ENCODE measurements at places on chromosomes 2 and 18.
A peak's percentile ranks its signal among the peaks of the same experiment; 100 is the strongest.

- DNase-seq = no peak
Observed at GRCh38 chr2:118031566-118031965, 17.7 kb upstream of the CCDC93 start.

- no peak for DNase-seq
Observed at GRCh38 chr2:85754313-85755095, 713 bp downstream of the ATOH8 start.

DNA sequence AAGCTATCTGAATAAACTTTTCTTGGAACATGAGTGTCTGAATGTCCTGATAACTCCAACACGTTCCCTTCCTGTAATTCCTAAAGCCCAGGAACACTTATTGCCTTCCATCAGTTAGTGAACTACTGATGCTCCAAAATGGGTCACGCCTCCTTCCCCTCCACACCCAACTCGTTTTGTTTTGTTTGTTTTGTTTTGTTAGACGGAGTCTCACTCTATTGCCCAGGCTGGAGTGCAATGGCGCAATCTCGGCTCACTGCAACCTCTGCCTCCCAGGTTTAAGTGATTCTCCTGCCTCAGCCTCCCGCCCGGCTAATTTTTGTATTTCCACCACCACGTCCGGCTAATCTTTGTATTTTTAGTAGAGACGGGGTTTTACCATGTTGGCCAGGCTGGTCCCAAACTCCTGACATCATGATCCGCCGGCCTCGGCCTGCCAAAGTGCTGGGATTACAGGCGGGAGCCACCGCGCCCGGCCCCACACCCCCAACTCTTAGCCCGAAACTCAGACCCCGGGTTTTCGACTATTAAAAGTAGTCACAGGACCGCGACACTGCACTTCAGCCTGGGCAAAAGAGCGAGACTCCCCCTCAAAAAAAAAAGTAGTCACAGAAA lies 774 bp downstream of the IER3IP1 start:
- DNase-seq = no peak

DNA sequence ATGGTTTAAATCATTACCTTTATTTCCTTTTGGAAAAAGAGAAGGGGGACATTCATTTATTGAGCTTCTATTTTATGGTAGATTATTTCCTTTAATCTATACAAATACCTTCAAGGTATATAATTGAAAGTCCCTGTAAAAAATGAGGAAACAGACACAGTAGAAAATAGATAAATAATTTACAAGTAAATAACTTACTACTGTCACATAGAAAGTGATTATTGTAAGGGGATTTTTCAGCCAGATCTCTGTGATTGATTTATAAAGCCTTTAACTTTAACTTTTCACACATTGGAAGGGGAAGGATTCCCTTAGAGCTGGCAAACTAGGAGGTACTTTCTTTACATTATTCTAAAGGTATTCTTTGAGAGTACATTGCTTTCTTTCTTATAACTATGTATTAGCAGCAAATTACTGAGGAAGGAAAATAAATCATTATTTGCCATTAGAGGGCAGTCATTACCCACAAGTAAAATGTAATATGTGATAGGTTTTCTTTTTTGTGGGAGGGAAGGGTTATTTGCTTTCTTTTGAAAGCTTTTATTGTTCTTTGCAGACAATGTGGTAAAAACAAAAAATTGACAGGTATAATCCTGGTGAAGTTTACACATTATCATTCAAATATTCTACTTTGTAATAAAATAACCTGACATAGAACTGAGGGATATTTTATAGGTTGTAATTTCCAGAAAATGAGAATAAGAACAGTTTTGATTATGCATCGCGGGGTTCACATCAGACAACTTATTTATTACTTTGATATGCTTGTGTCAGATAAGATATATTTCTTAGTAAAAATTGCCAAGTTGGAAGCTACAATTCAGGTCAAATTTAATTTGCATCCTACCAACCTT lies 24.8 kb upstream of the RPE start:
- DNase-seq = peak; percentile 42

DNA sequence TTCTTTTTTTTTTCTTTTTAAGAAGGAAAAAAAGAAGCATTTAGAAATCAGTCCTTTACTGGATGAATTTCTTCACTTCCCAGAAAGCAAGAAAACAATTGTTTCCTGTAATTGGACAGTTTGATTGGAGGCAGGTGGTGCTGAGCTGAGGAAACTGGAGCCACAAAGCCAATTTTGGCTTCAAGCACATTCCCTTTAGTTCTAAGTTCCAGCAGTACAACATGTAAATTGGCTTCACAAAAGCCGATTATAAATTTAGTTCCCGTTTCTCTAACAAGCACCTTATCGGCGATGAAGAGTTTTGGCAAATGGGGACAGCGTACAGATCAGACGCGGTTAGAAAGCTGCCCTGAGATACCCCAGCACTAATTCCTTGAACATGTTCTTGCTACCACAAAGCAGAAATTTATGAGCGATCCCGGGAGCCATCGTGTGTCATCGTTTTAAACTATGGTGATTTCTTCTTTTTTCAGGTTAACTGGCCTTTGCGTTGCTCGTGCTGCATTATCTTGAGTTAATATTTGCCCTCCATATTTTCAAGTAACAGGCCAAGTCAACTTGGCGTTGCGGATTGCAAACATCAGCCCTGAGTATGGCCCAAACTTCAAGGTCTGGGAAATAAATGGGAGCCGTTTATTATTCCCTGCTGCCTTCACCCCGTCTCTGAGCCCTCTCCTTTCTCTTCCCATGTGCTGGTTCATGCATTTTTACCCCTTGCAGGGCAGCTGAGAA lies 190.4 kb upstream of the ID2 start:
- no peak for DNase-seq

DNA sequence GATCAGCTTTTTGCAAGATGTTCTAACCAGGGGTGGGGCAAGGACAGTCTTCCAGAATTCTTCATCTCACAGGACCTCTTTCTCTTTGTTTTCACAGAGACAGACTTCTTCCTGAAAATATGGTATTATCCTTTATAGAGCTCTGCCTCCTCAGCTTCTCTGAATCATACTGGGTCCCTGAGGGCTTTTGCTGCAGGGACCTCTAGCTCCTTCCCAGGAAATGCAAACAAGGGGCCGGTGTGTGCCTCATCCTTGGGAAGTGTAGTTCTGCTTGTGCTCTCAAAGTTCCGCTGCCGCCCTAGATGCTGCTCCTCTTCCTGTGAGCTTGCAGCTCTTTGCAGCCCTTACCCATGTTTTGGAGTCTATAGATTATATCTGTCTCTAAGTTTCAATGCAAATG lies 99.5 kb upstream of the NPAS2 start:
- DNase-seq = no peak

DNA sequence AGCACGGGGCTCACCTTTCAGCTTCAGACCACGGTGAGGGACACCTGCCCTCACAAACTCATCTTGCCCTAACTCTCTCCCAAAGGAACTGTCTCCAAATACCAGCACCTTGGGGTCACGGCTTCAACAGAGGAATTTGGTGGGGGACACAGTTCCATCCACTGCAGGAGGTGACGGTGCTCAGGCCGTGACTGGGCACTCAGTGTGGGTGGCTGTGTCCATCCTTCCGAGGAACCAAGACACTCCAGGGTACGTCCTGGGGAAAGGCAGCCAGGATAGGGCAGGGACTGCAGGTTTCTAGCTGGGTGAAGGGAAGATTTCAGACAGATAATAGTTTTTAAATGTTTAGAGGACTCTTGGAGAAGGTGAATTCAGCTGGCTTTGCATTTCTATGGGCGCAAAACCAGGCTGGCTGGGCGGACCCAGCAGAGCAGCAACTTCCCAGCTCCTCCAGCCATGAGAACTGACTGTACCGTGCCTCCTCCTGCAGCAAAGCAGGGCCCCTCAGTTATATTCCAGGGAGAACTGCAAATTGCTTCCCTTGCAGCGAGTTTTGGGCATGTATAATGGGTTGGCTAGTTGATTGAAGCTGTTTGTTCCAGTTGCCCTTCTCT lies 23.9 kb upstream of the ALLC start:
- DNase-seq = no peak

DNA sequence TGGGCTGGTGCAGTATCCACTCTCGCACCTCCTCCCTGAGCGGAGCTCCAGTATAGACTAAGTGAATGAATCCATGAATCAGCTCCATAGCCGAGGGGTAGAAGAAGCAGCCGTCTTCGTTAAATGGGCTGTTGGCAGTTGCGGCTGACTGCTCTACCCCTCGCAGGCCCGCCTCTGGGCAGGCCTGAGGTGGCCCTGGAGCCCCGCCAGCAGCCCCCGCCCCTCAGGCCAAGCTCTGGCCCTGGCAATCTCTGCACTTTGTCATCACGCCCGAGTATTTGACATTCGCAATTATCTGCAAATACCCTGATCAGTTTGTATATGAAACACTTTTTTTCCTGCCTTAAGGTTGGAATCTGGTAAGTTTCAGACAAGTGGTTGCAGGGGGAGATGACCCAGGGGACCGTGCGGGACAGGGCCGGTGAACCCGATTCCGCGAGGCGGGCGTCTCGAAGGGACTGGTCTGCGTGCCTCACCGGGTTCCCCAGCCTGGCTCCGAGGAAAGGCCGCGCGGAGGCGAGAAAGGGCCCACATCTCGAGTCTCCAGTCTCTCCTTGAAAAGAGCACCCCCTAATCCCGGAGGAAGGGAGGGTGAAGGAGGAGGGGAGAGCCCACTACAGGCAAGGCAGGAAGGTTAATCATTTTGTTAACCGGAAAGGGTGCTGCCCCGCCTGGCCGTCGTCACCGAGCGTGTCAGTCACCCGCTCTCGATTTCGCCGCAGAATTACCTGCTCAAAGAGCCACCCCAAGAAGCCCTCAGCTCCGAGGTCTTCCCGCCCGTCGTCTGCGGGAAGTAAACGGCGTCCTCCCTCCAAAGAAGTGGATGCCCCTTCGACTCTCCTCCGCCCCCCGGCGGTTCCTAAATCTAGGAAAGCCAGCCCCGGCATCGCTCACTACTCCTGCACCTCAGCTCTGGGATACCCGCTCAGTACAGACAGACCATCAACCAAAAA lies 11.1 kb upstream of the SATB2 start:
- no peak for DNase-seq

DNA sequence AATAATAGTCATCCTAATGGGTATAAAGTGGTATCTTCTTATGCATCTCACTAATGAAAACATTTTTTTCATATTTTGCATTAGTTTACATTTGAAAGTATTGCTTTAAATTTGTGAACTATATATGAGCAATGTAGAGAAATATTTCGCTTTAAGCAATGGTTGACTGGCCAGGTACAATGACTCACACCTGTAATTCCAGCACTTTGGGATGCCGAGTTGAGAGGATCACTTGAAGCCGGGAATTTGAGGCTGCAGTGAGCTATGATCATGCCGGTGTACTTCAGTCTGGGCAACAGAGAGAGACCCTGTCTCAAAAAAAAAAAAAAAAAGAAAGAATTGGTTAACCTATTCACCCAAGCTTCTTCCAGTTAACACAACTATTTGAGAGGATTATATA lies 15.1 kb downstream of the ZCCHC2 start:
- DNase-seq = no peak

- DNase-seq = no peak
Observed at GRCh38 chr2:172361360-172361759, 66.0 kb upstream of the ITGA6 start.

DNA sequence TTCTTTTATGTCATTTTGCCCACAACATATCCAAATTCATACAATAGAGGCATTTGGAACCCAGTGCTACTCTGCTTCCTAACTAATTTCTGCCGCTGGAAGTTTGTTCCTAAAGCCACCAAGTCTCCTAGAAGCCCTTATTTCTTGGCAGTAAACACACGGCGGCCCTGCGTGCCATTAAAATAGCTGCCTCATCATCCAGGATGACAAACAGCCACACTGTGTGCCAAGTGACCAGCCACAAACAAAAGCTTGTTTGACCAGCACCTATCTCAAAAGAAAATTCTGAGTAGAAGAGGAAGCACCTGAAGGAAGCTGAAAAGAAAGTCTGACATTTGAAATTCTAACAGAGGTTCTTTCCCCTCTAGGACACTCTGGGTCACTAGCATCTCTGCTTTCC lies 64.2 kb downstream of the BCL11A start:
- no peak for DNase-seq

DNA sequence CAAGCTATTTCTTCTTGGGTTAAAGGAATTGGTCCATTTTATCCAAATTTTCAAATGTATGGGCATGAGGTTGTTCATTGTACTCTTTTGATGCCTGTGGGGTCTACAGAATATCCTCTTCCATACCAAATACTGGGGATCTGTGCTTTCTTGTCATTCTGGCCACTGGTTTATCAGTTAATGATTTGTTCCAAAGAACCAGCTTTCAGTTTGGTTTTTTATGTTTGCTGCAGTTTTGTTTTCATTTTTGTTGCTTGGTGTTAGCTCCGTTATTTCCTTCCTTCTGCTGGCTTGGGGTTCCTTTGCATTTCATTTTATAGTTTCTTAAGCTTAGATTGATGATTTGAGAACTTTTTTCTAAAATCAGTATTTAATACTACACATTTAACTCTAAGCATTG lies 45.5 kb downstream of the SLC66A2 start:
- DNase-seq = no peak

DNA sequence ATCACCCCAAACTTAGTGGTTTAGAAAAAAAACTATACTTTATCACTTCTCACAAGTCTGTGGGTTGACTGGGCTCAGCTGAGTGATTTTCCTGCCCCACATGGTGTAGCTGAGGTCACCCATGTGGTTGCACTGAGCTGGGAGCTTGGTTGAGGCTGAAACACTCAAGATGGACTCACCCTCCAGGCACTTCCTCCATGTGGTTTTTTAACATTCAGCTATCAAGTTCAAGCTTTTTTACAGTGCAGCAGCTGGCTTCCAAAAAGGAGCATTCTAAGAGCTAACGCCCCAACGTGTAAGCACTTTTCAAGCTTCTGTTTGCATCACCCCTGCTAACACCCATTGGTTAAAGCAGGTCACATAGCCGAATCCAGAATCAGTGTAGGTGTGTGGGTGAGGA lies 105.9 kb upstream of the CREB1 start:
- peak; percentile 59 for DNase-seq

- no peak for DNase-seq
Observed at GRCh38 chr2:237766340-237766739, 32.2 kb upstream of the RBM44 start.

- DNase-seq = no peak
Observed at GRCh38 chr18:45793264-45793965, 32.1 kb upstream of the SIGLEC15 start.

- no peak for DNase-seq
Observed at GRCh38 chr2:191386938-191387536, 141.8 kb downstream of the MYO1B start.

Data from bone marrow (tissue), 2 donors.